Activated CD4-positive, alpha-beta memory T cell treated with anti-CD3 and anti-CD28 coated beads for 36 hours (primary cell): ENCODE measurements at places on chromosomes 11 and 22. TPM values are rescaled to one million over a fixed set of nuclear protein-coding genes. Genes with fewer than 3 reads are reported as not detected.

GRCh38 chr11:87352759-87353707 lies 315.3 kb downstream of the TMEM135 start:
- no peak overlapping the region for H3K27ac ChIP-seq
- peak; percentile 90 for DNase-seq
- H3K27me3 ChIP-seq, result peaks cover 5% of the 10 kb centered on the region

- H3K27me3 ChIP-seq, result no peaks in the 10 kb centered on the region
- H3K4me3 ChIP-seq, result no peak overlapping the region
- H3K36me3 ChIP-seq, result no peaks in the 10 kb centered on the region
These were observed 197.5 kb downstream of the C11orf87 start for GRCh38 chr11:109619498-109619897.

DNA sequence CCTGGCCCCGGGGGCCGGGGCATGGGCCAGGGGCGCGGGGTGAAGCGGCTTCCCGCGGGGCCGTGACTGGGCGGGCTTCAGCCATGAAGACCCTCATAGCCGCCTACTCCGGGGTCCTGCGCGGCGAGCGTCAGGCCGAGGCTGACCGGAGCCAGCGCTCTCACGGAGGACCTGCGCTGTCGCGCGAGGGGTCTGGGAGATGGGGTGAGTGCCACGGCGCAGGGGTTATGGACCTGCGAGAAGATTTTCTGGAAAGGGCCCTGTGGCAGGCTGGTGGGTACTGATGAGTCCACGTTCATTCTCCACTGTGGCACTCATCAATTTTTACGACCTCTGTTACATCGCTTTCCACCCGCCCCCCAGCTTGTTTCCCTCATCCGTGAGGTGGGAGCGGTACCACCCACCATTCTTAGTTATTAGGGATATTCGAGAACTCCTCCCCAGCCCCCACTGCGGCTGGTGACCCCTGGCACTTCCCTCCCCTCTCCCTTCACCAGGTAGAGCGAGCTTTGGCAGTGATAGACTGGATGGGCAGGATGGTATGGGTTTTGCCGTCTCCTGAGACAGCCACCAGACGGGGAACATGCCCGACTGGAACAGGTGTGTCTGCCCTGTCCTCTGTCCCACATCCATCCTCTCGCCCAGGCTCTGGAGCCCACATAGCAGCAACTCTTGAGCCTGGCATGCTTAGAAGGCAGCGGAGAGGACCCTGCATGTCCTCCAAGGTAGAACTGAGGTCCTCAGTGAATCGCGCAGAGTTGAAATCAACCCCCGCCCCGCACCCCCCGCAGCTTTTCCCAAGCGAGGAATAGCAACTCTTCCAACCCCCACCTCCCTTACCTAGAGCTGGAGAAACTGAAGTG lies 562 bp downstream of the DGAT2 start:
- no peak overlapping the region for H3K27ac ChIP-seq
- H3K4me1 ChIP-seq, result peaks cover 31% of the 10 kb centered on the region
- H3K27me3 ChIP-seq, result peaks cover 8% of the 10 kb centered on the region
- peak overlapping the region; percentile 7 for H3K4me3 ChIP-seq
- H3K36me3 ChIP-seq, result no peaks in the 10 kb centered on the region

DNA sequence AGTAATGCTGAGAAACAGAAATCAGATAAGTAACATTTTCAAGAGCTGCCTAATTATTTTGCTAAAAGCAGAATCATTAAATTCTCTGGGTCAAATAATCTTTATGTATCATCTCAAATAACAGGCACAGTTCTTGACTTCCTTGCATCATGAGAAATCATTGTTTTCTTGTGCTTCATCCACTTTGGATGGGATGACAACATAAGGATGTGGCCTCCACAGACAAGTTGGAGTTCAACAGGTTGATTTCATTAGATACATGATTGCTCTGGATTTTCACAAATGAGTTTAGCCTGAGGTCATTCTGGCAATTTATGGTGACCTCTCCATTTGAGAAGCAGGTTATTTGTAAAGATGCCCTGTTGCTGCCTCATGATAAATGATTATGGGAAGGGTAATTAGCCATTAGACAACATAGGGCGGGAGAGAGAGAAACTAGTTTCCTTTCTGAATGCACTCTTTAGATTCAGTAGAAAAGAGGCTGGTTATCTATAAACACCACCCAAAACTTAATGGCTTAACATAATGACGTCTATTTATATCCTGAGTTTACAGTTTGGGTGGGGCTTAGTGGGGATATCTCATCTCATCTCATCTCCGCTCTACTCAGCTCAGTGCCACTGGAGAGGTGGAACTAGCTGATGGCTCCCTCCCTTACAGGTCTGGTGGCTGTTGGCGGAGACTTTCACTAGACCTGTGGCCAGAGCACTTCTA lies 35.0 kb upstream of the ADORA2A start:
- peaks cover 11% of the 10 kb centered on the region for H3K36me3 ChIP-seq
- peaks cover 10% of the 10 kb centered on the region for H3K4me1 ChIP-seq
- H3K27me3 ChIP-seq, result no peaks in the 10 kb centered on the region
- H3K27ac ChIP-seq, result no peak overlapping the region
- H3K4me3 ChIP-seq, result no peak overlapping the region
- DNase-seq, result no peak

- no peak overlapping the region for H3K4me3 ChIP-seq
- H3K27ac ChIP-seq, result no peak overlapping the region
- no peaks in the 10 kb centered on the region for H3K36me3 ChIP-seq
- H3K4me1 ChIP-seq, result peaks cover 17% of the 10 kb centered on the region
These were observed 2.4 kb upstream of the PPFIBP2 start for GRCh38 chr11:7511401-7511800.

SLN gene
- total RNA-seq, result not detected

LUZP2 gene
- total RNA-seq, result not detected

DNA sequence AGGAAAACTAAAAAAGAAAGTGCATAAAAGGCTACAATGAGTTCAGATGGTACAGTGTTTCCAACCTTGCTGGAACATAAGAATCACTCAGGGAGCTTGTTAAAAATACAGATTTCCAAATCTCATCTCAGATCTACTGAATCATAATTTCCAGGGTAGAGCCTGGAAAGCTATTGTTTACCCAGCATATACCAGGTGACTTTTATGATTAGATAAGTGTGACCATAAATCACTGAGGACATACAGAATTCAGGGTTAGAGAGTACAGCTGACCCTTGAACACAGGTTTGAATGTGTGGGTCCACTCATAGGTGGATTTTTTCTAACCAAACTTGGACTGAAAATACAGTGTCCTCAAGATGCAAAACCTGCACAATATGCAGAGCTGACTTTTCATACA lies 11.9 kb downstream of the SAAL1 start:
- no peak for DNase-seq
- peaks cover 36% of the 10 kb centered on the region for H3K36me3 ChIP-seq
- peaks cover 8% of the 10 kb centered on the region for H3K4me1 ChIP-seq
- no peak overlapping the region for H3K4me3 ChIP-seq
- no peaks in the 10 kb centered on the region for H3K27me3 ChIP-seq
- H3K27ac ChIP-seq, result peak overlapping the region; percentile 20

KCNK4 gene
- total RNA-seq, result 0.34 TPM

OR10D3 gene
- not detected for total RNA-seq

ADORA2A gene
- total RNA-seq, result 33.0 TPM

DNA sequence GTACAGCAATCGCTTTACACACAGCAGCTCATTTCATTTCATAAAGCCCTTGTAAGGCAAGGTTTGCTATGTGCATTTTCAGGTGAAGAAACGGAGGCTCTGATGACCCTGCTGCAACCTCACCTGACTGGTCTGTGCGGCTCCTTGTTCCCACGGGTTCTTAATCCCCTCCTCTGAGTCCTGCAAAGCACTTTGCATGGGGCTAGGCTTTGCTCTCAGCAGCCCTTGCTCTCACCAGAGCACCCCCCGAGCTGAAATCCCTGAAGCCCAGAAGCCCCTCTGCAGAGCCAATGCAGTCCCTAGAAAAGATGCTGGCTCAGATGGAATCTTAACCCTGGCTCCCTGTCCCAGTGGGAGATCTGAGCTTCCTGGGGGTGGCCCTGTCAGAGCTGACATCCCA lies 11.0 kb upstream of the APOL6 start:
- no peak overlapping the region for H3K27ac ChIP-seq
- DNase-seq, result no peak
- peaks cover 2% of the 10 kb centered on the region for H3K27me3 ChIP-seq
- H3K36me3 ChIP-seq, result no peaks in the 10 kb centered on the region
- H3K4me1 ChIP-seq, result peaks cover 17% of the 10 kb centered on the region

GRCh38 chr11:38718049-38718448 lies 2120.0 kb upstream of the RAG2 start:
- H3K36me3 ChIP-seq, result no peaks in the 10 kb centered on the region
- H3K27me3 ChIP-seq, result no peaks in the 10 kb centered on the region
- H3K27ac ChIP-seq, result no peak overlapping the region
- no peak for DNase-seq
- no peaks in the 10 kb centered on the region for H3K4me1 ChIP-seq
- no peak overlapping the region for H3K4me3 ChIP-seq

CASP12 gene
- total RNA-seq, result not detected

PRRG4 gene
- 0.43 TPM for total RNA-seq

KRTAP5-4 gene
- total RNA-seq, result not detected

- H3K4me3 ChIP-seq, result no peak overlapping the region
- no peak overlapping the region for H3K27ac ChIP-seq
- no peaks in the 10 kb centered on the region for H3K27me3 ChIP-seq
- DNase-seq, result no peak
These were observed 14.4 kb downstream of the ATXN10 start for GRCh38 chr22:45686004-45686403.

NXPE2 gene
- total RNA-seq, result not detected

CHEK1 gene
- total RNA-seq, result 140 TPM

DNA sequence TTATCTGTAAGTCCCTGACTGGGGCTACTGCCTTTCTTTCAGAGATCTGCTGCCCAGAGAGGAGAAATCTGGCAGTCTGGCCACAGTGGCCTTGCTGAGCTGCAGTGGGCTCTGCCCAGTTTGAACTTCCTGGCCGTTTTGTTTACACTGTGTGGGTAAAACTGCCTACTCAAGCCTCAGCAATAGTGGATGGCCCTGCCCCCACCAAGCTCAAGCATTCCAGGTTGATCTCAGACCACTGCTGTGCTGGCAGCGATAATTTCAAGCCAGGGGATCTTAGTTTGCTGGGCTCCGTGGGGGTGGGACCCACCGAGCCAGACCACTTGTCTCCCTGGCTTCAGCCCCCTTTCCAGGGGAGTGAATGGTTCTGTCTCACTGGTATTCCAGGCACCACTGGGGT lies 117.5 kb downstream of the TRPC6 start:
- no peaks in the 10 kb centered on the region for H3K36me3 ChIP-seq
- no peaks in the 10 kb centered on the region for H3K27me3 ChIP-seq
- no peak overlapping the region for H3K4me3 ChIP-seq
- no peak for DNase-seq
- H3K27ac ChIP-seq, result no peak overlapping the region

DNA sequence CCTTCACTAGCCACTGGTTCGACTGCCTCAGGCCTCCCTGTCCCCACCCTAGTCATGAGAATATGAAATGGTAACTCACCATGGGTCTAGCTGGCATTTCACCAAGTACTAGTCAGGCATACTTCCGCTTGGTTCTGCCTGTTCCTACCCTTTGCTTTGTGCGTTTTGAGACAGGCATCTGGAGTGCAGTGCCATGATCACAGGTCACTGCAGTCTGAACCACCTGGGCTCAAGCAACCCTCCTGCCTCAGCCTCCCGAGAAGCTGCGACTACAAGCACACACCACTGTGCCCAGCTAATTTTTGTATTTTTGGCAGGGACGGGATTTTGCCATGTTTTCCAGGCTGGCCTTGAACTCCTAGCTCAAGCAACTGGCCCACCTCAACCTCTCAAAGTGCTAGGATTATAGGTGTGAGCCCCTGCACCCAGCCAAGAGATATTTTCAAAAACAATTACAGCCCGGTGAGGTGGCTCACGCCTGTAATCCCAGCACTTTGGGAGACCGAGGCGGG lies 14.1 kb downstream of the HRAS start:
- H3K27ac ChIP-seq, result no peak overlapping the region
- no peaks in the 10 kb centered on the region for H3K27me3 ChIP-seq
- H3K4me3 ChIP-seq, result no peak overlapping the region

DNA sequence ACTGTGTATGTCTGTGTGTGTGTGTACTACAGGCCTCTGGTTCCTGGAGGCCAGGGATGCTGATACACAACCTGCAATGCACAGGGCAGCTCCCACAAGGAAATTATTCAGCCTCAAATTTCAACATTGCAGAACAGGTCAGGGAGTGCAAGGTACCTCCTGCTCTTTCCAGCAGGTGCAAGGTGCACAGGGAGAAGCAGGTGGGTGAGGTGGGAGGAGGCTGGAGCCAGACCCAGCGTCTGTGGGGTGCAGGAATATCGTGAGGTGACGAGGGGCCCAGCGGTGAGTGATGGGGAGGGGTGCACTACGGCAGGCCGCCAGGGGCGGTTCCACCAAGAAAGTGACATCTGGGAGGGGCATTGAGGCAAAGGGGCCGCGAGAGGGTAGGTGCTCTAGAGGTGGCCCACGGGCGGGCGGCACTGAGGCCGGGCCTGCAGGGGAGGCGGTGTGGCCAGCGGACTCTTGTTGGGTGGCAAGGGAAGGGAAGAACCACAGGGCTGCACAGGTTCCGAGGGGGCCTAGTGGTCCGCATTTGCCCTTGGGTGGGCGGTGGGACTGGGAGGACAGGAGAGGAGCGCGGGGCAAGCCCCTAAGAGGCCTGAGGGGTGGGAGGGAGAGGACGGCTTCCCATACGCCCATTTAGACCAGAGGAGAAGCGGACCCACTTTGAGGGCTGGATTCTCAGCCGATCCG lies 21.6 kb downstream of the DGCR6L start:
- H3K27ac ChIP-seq, result no peak overlapping the region
- no peak for DNase-seq
- H3K4me1 ChIP-seq, result no peaks in the 10 kb centered on the region
- H3K4me3 ChIP-seq, result peak overlapping the region; percentile 49
- H3K36me3 ChIP-seq, result no peaks in the 10 kb centered on the region
- H3K27me3 ChIP-seq, result peaks cover 4% of the 10 kb centered on the region

DNA sequence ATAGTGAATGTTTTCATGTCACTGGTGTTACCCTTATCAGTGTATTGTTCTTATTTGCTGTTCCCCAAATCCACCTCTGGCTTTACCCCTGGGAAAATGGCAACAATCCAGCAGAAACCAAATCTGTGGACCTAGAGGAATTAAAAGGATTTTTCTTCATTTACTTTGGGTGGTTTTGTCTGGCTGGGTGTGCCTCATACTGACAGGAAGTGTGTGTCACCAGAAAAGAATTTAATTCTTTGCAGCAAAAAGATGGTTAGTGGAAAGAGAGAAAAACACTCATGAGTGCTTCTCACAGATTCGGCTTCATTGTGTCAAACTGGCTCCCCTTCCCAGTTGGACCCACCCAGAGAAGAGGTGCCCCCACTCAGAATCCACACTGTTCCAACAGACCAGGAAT lies 38.9 kb downstream of the FZD4 start:
- no peaks in the 10 kb centered on the region for H3K36me3 ChIP-seq
- no peak overlapping the region for H3K4me3 ChIP-seq
- no peak overlapping the region for H3K27ac ChIP-seq
- no peaks in the 10 kb centered on the region for H3K4me1 ChIP-seq
